ENCODE measurements at places on chromosomes 16 and 17.

DNA sequence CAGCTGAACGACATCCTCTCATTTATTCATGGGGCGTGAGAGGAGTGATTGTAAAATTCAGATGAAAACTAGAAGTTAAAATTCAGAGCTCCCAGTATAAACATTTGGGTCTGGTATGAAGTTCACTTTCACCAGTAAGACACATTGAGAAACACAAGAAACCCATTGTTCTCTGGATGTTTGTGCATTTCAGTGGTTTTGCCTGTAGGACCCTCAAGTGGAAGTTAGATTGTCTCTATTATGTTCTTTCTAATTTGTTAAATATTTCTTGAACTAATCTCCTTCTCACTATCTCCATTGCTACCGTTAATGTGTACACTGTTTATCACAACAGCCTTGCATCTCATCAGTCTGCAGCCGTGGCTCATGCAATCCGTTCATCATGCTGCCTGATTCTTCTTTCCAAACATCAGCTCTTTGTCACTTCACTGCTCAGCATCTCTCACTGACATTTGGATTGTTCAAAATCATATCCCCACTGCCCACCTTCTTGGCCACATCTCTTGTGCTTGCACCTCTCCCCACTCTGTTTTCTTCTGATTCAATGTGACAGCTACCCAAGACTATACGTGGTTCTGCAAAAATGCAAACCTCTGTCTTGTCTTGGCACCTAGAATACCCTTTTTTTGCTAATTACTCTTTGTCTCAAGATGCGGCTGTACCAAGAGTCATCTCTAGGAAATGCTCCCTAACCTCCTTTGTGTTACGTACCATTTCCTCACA, 49.5 kb downstream of the HLF start:
- no peak for ATAC-seq

- ATAC-seq: no peak
These were observed 83.4 kb upstream of the GSE1 start for GRCh38 chr16:85529489-85530369.

GRCh38 chr16:85314512-85314971, 202.3 kb upstream of the CIBAR2 start:
- ATAC-seq: no peak

- ATAC-seq: no peak
These were observed 730.2 kb upstream of the RBFOX1 start for GRCh38 chr16:6602405-6602804.

GRCh38 chr17:39777534-39778365, 40.0 kb downstream of the GRB7 start:
- ATAC-seq: no peak

DNA sequence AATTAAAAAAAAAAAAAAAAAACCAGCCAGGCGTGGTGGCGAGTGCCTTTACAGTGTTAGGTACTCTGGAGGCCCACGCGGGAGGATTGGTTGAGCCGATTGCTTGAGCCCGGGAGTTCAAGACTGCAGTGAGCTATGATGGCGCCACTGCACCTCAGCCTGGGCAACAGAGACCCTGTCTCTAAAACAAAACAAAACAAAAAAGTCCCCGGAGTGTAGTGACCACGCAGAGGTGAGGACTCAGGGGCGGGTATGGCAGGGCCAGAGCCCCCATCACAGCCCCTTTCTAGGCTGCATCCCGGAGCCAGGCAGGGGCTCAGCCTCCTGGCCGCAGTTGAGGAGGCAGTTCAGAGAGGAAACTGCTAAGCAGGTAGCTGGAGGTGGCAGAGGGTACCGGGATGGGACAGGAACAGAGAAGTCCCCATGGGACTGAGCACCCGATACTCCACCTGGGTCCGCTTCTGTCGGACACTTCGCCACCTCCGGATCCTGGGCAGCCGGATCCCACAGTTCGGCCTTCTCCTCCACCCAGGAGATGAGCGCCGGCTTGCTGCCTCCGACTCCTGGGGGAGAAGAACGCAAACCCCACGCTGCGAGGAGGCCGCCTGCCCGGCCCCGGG, 800 bp downstream of the ZNF747 start:
- ATAC-seq: peak; percentile 11

DNA sequence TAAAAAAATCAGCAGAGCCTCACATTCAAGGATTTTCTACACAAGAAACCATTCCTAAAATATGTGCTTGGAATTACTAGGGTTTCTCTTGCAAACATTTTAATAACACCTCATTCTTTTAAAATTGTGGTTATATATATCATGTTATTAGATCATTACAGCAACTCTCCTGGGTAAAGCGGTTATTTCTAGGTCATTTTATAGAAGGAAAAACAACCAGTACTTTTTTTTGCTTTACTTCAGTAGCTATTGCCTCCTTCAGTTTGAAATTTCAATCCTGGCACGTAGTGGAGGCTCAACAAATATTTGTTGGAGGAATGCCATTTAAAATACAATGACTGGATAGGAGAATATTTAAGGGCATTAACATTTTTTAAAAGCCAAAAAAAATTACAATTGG, 220.6 kb downstream of the CDRT15L2 start:
- no peak for ATAC-seq

DNA sequence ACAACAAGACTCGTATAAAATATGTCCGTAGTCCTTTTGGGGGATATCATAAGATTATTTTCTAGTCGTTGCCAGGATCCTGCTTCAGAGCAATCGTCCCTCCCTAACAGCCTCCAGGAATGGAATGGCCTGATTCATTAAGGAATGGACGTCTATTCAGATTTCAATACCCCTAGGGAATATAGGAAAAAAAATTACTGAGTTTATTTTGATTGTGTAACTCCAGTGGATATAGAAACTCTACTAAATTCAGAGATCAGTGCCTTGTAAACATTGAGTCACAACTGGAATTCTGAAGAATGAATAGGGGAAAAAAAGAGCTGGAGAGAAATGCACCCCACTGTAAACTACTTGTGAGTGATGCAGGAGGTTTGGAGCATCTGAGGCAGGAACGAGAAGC, 1171.5 kb upstream of the GOT2 start:
- no peak for ATAC-seq

GRCh38 chr16:27235055-27235937, 32.0 kb downstream of the KDM8 start:
- ATAC-seq: peak; percentile 53

- no peak for ATAC-seq
These were observed 114.5 kb downstream of the COPRS start for GRCh38 chr17:31744511-31744951.

DNA sequence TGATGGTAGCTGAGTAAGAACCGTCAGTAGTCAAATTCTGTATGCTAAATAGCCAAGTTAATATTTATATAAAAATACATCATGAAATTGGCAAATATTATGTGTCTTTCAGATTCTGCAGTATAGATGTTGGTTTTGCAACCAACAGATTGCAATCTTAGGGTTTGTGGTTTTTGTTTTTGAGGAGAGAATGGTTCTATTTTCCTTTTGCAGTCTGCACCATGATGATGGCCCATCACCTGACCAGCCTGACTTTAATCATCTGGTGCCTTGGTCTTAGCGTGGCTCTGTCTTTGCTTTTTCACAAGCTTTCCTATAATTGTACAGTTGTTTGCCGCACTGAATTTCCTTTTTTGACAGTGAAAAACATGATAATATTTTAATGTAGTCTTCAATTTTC, 50.7 kb downstream of the NUP93 start:
- no peak for ATAC-seq

GRCh38 chr17:9725575-9725974, 65.8 kb downstream of the DHRS7C start:
- ATAC-seq: no peak

GRCh38 chr17:79609673-79610645, 892 bp downstream of the RBFOX3 start:
- no peak for ATAC-seq

DNA sequence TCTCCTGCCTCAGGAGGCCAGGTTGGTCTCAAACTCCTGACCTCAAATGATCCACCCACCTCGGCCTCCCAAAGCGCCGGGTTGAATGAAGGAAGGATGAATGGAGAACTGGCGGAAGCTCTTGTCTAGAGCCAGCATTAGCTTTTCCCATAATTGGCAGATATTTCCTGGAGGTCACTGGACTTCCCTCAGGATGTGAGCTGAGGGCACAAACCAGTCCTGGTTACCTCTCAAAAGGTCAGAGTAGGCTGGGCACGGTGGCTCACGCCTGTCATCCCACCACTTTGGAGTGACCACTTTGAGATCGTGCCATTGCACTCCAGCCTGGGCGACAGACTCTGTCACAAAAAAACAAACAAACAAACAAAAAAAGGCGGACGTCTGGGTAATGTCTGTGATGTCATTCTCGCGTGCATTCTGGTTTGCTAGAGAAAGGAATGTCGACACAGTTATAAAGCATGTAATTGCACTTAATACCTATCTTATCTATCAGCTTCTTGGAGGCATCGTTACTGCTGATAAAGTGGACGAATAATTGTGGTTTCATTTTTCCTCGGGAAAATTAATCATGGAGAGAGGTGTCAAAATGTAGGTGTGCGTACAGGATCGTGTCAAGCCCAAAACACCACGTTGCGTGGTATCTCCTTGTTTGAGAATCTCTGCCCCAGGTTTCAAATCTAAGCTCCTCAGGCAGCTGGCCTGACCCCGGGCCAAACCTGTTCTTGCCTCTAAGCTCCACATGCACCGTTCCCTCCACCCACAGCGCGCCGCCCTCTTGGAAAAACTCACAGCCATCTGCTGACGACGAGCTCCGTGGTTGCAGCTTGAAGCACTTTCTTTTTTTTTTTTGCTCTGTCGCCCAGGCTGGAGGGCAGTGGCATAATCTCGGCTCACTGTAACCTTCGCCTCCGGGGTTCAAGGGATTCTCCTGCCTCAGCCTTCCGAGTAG, 6.4 kb upstream of the CRK start:
- ATAC-seq: no peak

- no peak for ATAC-seq
These were observed 195.5 kb downstream of the RAB11FIP4 start for GRCh38 chr17:31586946-31587345.

DNA sequence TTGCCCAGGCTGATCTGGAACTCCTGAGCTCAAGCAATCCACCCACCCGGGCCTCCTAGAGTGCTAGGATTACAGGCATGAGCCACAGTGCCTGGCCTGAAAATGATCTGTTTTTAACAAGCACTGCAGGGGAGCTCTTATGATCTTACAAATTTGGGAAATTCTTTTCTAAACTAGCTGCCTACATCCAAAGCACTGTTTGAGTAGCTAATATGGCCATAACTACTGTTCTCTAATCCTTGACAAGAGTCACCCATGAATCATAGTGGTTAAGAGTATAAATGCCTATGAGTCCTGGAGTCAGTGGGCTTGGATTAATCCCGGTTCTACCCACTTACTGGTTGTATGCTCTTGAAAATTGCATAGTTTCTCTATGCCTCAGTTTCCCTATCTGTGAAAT, 1.4 kb upstream of the CPPED1 start:
- no peak for ATAC-seq

DNA sequence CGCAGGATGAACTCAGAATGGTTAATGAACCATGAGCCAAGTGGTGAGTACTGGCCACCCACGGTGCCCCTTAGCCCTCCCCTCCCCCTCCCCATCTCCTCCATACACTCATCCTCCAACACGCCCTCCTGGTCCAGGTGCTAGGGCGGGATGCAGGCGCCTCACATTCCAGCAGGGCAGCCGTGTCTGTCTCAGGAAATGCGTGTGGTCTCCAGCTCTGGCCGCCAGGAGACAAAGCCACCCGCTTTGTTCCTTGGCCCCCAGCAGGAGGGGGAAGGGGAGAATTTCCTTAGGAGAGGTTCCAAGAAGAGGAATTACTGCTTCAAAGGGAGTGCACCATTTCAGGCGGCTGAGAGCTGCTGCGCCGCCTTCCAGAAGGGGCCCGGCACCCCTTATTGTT, 29.7 kb upstream of the RMI2 start:
- no peak for ATAC-seq

- ATAC-seq: no peak
These were observed 1.3 kb upstream of the RDM1 start for GRCh38 chr17:35931794-35932425.

DNA sequence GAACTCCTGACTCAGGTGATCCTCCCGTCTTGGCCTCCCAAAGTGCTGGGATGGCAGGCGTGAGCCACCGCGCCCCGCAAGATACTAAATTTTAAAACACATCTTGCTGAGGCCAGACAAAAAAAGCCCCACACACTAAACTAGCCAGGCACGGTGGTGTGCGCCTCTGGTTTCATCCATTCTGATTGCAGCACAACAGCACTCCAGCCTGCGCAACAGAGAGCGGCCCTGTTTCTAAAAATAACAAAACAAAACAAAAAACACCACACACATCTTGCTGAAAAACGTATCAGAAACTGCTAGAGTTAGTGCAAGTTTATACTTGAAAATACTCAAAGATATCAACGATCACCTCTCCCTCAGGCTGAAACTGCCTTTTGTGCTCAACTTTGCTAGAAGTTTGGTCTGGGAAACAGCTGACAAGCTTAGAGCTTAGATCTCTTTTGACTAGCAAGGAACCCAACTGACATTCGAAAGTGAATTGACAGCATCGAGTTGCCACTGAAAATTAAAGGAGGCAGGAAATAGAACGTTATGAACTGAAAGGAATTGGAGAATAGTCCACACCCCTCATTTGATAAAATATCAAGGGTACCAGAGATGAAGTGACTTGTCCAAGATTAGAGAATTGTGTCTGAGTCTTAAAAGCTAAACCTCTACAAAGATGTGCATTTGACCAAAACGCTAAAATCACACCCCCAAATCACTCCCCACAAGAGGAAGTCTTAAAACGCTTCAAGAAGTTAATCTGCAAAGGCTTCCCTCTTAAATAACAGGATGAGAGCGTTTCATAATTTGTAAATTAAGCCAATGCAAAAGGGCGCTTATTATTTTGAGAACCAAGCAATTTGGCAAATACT, 908 bp downstream of the COG4 start:
- ATAC-seq: no peak

DNA sequence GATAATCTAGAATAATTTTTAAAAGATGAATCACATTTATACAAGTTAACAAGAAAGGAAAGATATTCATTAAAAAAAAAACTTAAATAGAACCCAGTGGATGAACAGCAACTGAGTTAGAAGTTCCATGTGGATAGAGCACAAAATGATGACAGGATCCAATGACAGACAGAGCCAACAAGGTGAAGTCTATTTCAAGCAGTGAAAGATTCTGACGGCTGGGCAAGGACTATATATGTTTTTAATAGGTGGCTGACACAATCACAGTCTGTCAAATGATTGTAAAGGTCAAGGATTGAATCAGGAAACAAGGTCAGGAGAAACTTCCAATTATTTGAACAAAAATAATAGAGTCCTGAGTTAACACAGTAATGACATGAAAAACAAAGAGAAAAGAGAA, 1460.0 kb upstream of the CDH8 start:
- ATAC-seq: no peak

GRCh38 chr17:77553459-77554066, 404.9 kb upstream of the TNRC6C start:
- no peak for ATAC-seq

All from esophagus mucosa (tissue), 1 donor.